Pancreas (tissue), 10 donors: ENCODE measurements at places on chromosomes 6 and 20. TPM values are rescaled to one million over a fixed set of nuclear protein-coding genes. Genes with fewer than 3 reads are reported as not detected.

DNA sequence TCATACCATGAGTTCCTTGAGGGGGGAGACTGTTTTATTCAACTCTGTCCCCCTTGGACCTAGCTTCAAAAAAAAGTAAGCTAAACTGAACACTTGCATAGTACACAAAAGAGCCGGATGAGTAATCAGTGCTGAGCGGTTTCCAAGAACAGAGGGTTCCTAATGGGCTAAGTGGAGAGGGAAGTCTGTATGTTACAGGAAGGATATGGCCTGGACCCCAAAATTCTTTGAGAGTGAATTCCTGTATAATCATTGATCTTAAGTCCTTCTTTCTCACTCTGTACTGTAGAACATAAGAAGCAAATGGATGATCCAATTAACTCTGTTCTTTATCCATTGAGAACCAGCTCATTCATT lies 324.7 kb upstream of the CNR1 start:
- no peaks in the 10 kb centered on the region for H3K27me3 ChIP-seq
- no peak for DNase-seq
- no peak overlapping the region for H3K4me3 ChIP-seq
- no peak overlapping the region for H3K27ac ChIP-seq
- H3K36me3 ChIP-seq, result no peaks in the 10 kb centered on the region

Gene GPR63
- total RNA-seq, result 1.2 TPM

Gene FOXF2
- 0.90 TPM for total RNA-seq

Gene ADGRB3
- 0.28 TPM for total RNA-seq

Gene SOBP
- 3.4 TPM for total RNA-seq

Gene MLN
- total RNA-seq, result not detected

Gene TNF
- 0.85 TPM for total RNA-seq

- H3K27ac ChIP-seq, result no peak overlapping the region
- no peak for DNase-seq
- H3K27me3 ChIP-seq, result no peaks in the 10 kb centered on the region
- no peaks in the 10 kb centered on the region for H3K36me3 ChIP-seq
- no peaks in the 10 kb centered on the region for H3K4me1 ChIP-seq
- H3K4me3 ChIP-seq, result no peak overlapping the region
Measured at GRCh38 chr6:85436939-85437495, 12.9 kb upstream of the NT5E start.

GRCh38 chr6:27748661-27749060 lies 163.5 kb downstream of the OR2B2 start:
- no peak overlapping the region for H3K4me3 ChIP-seq
- H3K4me1 ChIP-seq, result peaks cover 2% of the 10 kb centered on the region
- DNase-seq, result no peak

- H3K27me3 ChIP-seq, result no peaks in the 10 kb centered on the region
- H3K4me1 ChIP-seq, result no peaks in the 10 kb centered on the region
- no peak overlapping the region for H3K4me3 ChIP-seq
- H3K36me3 ChIP-seq, result no peaks in the 10 kb centered on the region
Measured at GRCh38 chr6:133512410-133513016, 271.4 kb downstream of the EYA4 start.

DNA sequence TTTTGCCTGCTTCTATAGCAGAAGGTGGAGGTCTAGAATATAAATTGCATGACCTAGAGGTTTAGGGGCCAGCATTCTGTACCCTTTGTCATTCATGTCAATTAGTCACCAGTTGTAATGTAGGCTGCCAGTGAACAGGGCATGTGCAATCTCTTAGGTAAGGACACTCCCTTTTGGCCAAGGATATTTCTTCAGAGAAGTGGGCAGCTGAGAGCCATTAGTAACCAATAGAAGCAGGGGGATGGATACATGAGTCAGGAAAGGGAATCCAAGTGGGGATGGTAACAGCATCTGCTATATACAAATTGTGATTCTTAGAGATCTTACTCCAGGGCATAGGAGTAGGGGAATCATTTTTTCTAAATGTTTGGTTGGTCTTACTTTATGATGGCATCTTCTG lies 494.2 kb upstream of the JAG1 start:
- no peaks in the 10 kb centered on the region for H3K4me1 ChIP-seq
- H3K27me3 ChIP-seq, result no peaks in the 10 kb centered on the region
- H3K36me3 ChIP-seq, result no peaks in the 10 kb centered on the region

Gene ZSCAN16
- 1.6 TPM for total RNA-seq

DNA sequence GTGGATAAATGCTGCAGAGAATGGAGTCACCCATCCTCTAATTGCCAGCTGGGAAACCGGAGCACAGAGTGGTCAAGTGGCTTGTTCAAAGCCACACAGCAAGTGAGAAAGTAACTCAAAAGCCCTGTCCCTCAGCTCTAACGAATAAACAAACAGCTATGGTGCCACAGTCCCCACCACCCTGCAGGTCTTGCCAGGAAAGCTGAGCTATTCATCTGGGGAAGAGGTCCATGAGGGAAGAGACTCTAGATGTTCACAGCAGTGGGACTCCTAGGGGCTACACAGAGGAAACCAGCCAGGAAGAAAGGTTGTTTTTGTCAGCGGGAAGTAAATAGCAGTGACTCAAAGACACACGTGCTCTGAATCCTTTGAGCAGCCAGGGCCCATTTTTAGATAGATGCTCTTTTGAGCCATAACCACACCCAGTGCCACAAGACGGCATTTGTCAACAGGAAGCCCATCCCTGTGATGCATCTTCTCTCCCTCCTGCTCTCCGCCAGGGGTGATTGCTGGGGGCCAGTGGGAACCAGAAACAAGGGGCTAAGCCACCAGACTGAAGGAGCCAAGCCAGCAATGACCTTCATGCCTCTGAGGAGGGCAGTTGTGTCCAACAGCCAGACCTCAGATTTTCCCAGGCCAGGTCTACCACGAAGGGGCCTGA lies 32.4 kb upstream of the TCP11 start:
- no peak overlapping the region for H3K27ac ChIP-seq
- no peak for DNase-seq
- no peak overlapping the region for H3K4me3 ChIP-seq

DNA sequence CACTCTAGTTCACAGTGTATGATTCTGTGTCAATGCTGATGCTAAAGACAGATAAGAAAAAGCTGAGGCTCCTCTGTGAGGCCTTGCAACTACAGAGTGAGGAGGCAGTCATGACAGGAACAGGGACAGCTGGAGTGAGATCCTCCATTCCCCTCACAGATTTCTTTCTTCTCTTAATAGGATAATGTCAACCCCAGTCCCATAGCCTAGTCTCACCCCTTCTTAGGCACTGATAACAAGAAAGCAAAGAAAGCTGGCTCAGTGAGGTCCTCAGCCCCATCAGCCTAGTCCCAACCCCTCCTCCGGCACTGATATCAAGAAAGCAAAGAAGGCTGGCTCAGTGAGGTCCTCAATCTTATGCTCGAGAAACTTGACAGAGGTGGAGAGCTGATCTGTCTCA lies 2.1 kb upstream of the PTCHD4 start:
- DNase-seq, result no peak
- H3K4me3 ChIP-seq, result no peak overlapping the region
- H3K36me3 ChIP-seq, result no peaks in the 10 kb centered on the region
- no peaks in the 10 kb centered on the region for H3K27me3 ChIP-seq
- no peak overlapping the region for H3K27ac ChIP-seq

Gene NRSN1
- 0.35 TPM for total RNA-seq

DNA sequence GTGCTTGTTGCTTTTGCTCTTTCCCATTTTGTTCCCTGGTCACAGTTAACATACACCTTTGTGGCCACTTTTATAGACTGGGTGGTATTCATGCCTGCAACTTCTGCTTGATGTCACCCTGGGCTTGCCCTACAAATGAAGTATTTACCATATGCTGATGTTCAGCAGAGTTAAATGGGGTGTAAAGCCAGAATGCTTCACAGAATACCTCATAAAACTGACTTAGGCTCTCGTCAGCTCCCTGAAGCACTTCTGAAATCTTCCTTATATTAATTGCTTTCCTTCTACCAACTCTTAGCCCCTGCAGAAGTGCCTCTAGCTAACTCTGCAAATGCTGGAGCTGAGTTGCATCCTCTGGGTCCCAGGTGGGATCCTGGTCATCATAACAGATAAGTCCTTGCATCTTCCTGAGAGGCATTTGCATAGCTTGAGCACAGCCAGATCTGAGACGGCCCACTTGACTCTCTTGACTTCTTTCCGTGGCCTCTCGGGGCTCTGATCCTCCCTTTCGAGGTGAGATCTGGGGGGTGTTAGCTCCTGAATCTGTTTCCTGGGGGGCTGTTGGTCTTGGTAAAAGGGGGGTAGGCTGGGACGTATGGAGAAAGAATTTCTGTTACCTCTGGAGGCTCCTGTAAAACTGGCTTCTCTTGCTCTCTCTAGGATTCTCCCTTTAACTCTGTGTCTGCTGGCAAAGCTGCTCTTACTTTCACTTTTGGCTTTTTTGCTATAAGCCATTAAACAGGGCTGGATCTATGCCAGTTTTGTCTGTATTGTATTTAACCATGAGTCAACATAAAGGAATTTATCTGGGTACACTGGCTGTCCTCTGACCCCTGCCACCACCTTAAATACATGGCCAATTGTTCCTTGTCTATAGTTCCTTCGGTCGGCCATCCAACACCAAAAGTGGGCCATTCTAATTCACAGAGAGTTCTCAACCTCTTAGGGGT lies 223.0 kb upstream of the SYNCRIP start:
- no peak overlapping the region for H3K4me3 ChIP-seq
- DNase-seq, result peak; percentile 23
- H3K4me1 ChIP-seq, result peaks cover 11% of the 10 kb centered on the region
- H3K27ac ChIP-seq, result peak overlapping the region; percentile 65
- H3K36me3 ChIP-seq, result no peaks in the 10 kb centered on the region

DNA sequence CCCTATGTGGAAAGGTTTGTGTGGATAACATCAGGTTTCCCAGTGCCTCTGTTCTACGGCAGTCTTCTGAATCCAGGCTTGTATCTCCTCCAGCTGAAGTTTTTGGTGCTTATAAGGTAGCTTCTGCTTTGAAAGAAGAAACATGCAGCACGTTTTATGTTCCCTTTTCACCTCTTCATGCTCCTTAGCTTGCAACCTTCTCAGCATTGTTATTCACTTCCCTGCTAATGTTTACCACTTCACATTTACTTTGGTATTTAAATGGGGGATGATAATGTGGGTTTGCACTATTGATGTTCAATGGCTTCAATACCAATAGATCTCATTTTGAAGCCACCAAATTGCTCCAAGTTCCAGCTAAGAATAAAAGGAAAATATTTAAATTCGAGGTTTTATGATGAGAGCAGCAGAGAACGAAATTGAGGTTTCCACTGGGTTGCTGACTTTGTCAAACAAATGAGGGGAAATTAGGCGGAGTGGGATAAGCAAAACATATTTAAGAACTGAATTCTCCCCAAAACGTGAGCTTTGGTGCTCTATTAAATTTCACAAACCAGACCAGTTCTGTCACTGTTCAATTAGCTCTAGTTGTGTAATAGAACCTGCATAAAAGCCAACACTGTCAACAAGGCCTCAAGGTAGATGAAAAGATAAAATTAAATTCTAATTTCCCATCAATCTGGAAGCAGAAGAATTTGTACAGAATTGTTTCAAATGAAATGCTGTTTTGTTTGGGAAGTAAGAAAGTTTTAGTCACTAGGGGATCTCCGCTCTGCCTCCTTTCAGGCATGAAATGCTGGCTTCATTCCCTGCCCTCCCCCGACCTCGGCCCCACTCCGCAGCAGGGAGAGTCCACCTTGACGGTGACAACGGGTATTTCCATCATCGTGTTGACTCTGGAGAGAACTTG lies 1.4 kb downstream of the IL22RA2 start:
- no peaks in the 10 kb centered on the region for H3K27me3 ChIP-seq
- no peak overlapping the region for H3K4me3 ChIP-seq
- DNase-seq, result no peak
- no peaks in the 10 kb centered on the region for H3K4me1 ChIP-seq
- H3K27ac ChIP-seq, result no peak overlapping the region

Gene LPIN3
- 17.6 TPM for total RNA-seq

GRCh38 chr6:12181481-12181880 lies 108.7 kb upstream of the EDN1 start:
- DNase-seq, result no peak
- H3K4me3 ChIP-seq, result no peak overlapping the region
- H3K27ac ChIP-seq, result no peak overlapping the region
- H3K36me3 ChIP-seq, result no peaks in the 10 kb centered on the region

DNA sequence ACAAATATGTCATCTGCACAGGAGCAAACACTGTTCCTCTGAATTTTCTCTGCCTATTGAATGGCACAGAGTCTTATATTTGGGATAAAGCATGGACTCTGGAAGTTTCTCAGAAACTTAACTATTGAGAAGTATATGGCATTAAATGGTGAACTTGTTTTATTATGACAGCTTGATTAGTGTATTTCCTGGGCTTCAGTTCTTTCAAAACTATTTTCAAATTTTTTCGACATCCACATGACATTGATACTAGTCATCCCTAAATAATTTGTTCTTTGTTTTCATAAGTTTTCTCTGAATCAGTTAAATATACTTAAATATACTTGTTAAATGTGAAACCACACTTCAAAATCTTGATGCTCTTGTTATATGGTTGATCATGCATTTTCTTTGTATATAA lies 144.0 kb upstream of the TSHZ2 start:
- no peaks in the 10 kb centered on the region for H3K4me1 ChIP-seq
- no peak for DNase-seq
- no peak overlapping the region for H3K4me3 ChIP-seq
- no peak overlapping the region for H3K27ac ChIP-seq

DNA sequence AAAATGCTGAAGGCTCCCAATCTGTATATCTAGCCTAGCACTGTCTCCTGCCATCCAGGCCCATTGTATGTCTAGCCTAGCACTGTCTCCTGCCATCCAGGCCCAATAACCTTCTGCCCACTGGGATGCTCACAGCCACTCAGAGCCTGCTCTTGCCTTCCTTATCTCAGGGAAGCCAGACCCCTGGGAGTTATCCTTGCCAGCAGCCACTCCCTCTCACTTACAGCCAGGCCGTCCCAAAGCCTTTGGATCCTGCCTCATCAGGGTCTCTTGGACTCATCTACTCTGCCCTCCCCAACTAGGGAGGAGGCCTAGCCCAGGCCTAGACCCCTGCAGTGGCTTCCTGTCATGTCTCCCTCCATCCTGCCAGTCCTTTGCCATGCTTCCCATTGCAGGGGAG lies 37.3 kb downstream of the KIF3B start:
- DNase-seq, result no peak
- H3K4me3 ChIP-seq, result no peak overlapping the region
- no peaks in the 10 kb centered on the region for H3K36me3 ChIP-seq
- peak overlapping the region; percentile 78 for H3K27ac ChIP-seq
- no peaks in the 10 kb centered on the region for H3K27me3 ChIP-seq
- H3K4me1 ChIP-seq, result no peaks in the 10 kb centered on the region

DNA sequence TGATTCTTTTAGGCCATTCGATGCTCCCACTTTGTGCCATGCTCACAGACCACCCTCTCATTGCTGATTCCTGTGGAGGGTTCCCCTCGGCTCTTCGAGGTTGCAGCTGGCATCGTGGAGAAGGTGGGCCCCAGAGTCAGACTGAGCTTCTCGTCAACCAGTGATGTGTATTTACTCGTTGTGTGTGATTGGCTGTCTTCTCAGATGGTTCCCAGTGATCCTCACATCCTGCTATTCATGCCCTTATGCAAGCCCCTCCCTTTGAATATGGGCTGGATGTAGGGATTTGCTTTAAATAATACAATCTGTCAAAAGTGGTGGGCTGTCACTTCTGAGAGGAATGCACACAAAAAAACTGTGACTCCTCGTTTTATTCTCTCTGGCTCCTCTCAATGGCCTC lies 99.6 kb upstream of the ENPP5 start:
- no peak for DNase-seq
- no peaks in the 10 kb centered on the region for H3K27me3 ChIP-seq
- no peak overlapping the region for H3K27ac ChIP-seq
- H3K4me3 ChIP-seq, result no peak overlapping the region
- H3K36me3 ChIP-seq, result no peaks in the 10 kb centered on the region

GRCh38 chr6:83860359-83860755 lies 868 bp downstream of the CYB5R4 start:
- H3K4me1 ChIP-seq, result peaks cover 13% of the 10 kb centered on the region
- no peaks in the 10 kb centered on the region for H3K36me3 ChIP-seq
- DNase-seq, result no peak
- no peak overlapping the region for H3K27ac ChIP-seq
- peak overlapping the region; percentile 70 for H3K4me3 ChIP-seq

Gene SEMG1
- not detected for total RNA-seq

Gene SLC17A1
- not detected for total RNA-seq

Gene PKIB
- total RNA-seq, result 7.3 TPM

Gene TRIM27
- total RNA-seq, result 28.3 TPM
